ENCODE measurements at places on chromosomes 11 and 22. TPM values are rescaled to one million over a fixed set of nuclear protein-coding genes. Genes with fewer than 3 reads are reported as not detected.

GRCh38 chr11:125063429-125064043 lies 431 bp downstream of the SLC37A2 start:
- DNase-seq: no peak

GRCh38 chr22:17820879-17821439 lies 46.7 kb upstream of the BID start:
- no peak for DNase-seq

DNA sequence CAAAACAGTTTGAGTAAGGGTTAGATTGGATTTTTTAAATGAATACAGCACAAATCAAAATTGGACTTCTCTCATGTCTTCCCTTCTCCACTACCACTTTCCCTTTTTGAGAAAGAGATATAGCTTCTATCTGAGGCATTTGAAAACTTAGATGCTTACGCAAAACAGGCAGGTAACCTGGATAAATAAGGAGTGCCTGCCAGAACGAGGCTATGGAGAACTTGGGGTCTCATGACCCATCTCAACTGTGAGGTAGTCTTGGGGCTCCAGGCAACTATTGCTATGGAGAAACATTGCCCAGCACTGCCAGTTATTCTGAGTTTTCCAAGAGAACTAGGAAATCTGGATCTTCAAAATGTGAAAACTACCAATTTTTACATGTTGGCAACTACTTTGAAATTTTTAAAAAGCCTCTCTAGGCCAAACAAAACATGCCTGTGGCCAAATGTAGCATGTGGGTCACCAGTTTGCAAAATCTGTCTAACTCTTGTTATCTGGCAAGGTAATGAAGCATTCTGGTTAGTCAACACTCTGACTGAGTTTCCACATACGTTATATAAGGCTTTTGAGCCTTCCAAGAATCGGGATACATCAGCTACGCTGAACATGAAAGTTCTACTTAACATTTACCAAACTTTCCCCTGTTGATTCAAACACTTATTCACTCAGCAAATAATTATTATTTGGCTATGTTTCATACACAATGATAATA lies 752.7 kb downstream of the KCNA4 start:
- peak; percentile 23 for DNase-seq

GRCh38 chr11:76233196-76233921 lies 27.1 kb upstream of the WNT11 start:
- DNase-seq: no peak

DNA sequence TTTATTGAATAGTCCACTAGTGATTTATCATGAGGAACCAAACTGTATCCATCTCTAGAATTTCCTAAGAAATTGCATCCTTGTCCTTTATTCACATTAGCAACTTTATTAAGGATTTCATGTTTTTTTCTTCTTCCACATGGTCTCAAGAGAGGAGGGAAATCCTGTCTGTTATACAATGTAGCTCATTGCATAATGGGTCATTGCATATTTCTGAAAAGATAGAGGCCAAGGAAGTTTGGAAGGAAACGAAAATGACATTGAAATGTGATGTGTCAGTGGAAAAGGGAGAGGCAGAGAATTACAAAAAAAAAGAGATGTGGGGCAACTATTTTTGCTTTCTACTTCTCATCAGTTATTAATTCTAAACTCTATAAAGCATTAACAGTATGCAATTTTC lies 353.1 kb downstream of the METTL15 start:
- no peak for DNase-seq

DNA sequence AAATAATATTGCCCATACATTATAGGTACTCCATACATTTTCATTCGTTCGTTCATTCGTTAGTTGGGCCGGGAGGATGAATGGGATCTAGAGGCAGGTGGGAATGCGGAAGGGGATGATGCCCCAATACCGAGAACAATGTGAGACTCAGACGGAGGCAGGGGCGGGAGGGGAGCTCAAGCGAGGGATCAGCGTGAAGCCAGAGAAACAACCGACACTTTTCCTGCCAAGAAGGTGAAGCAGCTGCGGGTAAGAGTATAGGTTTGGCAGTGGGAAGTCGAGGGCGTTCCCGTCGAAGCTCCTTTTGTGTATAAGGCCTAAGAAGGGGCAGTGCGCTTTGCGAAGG lies 1.1 kb upstream of the ARHGEF17 start:
- no peak for DNase-seq

DNAJB13 gene
- total RNA-seq: 0.79 TPM

DNA sequence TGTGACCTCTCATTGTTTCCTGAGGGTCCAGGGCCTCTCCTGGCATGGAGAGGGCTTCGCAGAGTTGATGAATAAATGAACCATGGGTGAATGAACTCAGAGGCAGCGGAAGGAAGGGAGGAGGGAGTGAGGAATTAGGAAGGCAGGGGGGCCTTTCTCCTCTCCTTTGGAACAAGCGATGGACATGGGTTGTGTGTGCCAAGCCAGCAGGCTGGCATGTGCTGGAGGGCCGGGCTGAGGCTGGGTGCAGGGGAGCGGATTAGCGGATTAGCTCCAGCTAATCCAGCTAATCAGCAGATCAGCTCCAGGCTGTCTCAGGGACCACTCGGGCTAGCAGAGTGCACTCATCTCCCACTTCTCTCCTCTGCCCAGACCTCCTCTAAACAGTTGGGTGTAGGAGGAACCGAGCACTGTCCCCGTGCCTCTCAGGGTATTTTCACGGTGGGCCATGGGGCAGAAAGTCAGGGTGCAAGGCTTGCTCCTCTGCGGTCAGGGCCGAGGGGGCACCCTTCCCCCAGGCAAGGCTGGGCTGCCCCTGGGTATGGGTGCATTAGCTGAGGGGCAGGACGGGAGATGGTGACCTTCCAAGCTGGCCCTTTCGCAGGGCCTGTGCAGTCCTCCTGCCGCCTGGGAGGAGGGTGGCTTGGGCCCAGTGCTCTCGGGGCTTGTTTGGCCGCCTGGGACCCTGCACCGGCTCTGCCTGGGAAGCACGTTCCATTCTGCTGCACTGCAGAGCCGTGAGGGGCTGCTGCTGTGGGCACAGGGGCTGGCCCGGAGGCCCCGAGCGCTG lies 120.3 kb upstream of the B3GAT1 start:
- no peak for DNase-seq
